Activated CD8-positive, alpha-beta memory T cell treated with anti-CD3 and anti-CD28 coated beads for 1 hour (primary cell): ENCODE measurements at places on chromosomes 6 and 20.

DNA sequence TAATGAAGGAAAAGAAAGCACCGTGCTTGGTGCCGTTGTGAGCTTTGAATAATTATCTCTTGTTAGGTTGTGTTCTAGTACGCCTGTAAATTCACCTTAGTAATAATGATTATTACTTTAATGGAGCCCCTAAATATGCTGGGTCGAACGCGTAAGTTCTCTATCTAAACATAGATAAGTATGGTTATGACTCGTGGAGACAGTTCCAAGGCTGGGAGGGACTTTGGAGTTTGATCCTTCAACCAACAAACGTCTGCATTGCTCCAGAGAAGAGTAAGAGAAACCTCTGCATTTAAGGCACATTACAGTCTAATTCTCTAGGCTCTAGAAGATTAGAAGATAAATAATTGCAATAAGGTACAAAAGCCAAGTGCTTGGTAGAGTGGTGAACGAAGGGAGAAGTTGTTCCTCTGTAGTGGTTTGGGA is 514 bp downstream of the ACOT13 start:
- DNase-seq: no peak

DNA sequence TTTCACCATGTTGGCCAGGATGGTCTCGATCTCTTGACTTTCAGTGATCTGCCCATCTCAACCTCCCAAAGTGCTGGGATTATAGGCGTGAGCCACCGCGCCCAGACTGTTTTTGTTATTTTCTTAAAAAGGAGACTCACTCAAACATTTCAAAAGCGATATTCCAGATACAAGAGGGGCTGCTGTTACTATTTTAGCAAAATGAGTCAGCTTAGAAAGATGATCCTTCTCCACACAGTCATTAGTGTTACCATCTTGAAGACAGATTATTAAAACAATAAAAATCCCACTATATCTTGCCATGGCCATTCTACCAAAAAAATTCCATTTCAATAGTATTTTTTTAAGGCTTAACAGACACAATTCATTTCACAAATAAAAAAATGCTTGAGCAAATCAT is 102.8 kb downstream of the PREP start:
- no peak for DNase-seq

DNA sequence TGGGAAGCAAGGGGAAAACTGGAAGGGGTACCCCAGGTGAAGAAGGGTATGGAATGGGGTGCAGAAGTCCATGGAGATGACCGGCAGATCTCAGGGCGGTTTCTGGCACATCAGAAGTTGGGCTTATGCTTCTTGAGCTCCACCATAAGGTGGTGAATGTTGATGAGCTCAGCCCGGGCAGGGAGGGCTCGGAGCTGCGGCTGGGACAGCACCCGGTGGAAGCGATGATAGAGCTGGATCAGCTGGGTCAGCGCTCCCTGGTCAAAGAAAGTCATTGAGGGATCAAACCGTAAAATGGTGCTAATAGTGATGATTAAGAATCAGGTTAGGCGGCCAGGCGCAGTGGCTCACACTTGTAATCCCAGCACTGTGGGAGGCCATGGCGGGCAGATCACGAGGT is 20.9 kb downstream of the VPS52 start:
- no peak for DNase-seq

DNA sequence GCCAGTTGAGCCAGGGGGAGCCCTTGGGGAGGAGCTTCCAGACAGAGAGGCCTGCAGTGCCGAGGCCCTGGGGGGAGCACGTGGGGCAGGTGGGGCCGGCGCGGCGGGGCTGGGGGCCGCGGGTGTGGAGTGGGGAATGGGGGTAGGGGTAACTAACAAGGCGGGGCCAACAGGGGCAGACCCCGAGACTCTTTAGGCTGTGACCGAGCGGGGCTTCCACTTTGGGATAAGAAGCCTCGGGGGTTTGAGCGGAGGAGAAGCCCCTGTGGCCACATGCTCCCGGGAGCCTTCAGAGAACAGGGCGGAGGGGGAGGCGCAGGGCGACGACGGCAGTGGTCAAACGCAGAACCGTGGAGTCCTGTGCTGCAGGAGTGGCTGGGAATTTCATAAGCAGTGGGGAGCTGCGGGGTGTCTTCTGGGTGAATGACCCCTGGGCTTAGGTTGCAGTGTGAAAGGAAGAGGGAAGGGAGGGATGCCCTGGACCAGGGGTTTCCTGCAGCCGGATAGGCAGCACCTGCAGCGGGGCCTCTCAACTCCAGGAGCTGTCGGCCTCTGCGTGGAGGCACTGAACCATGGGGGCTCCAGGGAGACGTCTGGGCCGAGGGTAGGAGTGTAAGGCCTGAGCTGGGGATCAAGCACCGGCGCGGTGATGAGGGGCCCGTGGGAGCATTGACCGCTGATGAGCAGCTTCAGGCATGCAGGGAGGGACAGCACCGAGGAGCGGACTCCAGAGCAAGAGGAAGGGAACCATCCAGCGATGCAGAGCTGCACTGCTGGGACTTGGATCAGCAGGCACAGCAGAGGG is 121.0 kb downstream of the SYNDIG1 start:
- DNase-seq: no peak

GRCh38 chr6:165615636-165616035 is 47.4 kb downstream of the PDE10A start:
- DNase-seq: no peak

GRCh38 chr6:82385102-82385501 is 21.5 kb downstream of the TPBG start:
- no peak for DNase-seq

GRCh38 chr6:113595911-113596376 is 261.2 kb upstream of the MARCKS start:
- DNase-seq: no peak
